ENCODE measurements at places on chromosomes 5 and 9.

GRCh38 chr5:127951791-127952190 is 131.8 kb upstream of the SLC12A2 start:
- DNase-seq = no peak

DNA sequence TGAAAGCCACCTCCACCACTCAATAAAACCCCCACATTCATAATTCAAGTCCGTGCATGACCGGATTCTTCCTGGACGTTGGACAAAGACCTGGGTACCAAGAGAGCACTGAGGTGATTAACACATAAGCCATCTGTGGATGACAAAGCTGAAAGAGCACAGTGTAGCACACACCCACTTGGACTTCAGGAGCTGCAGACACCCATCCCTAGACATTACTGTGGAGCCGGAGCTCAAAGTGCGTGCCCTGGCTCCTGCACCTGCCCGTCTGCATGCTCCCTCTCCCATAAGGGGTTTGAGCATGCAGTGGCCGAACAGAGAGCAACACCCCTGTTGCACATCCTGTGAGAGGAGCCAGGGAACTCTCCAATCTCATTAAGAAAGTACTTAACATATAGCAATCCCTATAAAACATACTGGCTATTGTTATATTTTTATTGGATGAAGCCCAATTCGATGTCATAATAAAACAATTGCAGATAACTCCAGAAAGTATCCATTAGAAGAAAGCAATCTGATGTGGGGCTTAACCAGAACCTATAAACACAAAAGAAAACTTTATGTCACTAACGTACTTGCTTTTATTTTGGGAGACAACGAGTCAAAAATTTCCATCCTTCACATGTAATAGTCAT is 1174.2 kb upstream of the C9orf72 start:
- DNase-seq = no peak

DNA sequence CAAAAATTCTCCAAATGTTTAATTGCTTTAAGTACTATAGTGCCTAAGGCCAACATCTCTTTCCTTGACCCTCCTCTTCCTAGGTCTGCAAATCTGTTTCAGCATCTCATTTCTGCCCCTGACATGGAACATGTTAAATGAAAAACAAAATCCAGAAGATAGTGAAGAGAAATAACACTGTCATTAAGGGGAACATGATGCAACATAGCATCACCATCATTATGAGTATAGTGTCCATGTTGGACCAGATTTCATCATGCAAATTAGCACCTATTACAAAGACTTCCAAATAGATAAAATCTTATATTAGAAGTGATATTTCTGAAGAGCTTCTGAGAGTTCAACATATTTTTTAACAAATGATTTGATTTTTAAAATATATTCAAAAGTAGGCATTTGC is 375.2 kb downstream of the PTPRD start:
- DNase-seq = no peak

DNA sequence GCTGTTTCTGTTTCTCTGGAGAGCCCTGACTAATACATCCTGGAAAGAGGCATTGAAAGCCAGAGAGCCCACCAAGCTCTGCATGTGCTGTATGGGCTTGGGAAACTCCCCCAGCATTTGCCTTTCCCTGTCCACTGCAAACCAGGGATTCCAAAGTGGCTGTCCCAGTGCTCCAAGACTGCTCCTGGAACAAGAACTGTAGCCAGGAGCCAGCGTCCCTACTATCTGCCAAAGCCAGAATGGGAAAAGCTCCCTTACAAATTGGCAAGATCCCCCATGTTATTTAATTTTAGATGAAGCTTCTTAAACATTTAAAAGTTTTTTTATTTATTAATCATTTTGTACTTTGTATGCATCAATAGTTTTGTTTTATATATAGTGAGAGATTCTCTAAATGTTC is 263.2 kb downstream of the GABRB2 start:
- DNase-seq = no peak

- DNase-seq = no peak
These were observed 84.4 kb downstream of the CDH18 start for GRCh38 chr5:19903611-19904010.

DNA sequence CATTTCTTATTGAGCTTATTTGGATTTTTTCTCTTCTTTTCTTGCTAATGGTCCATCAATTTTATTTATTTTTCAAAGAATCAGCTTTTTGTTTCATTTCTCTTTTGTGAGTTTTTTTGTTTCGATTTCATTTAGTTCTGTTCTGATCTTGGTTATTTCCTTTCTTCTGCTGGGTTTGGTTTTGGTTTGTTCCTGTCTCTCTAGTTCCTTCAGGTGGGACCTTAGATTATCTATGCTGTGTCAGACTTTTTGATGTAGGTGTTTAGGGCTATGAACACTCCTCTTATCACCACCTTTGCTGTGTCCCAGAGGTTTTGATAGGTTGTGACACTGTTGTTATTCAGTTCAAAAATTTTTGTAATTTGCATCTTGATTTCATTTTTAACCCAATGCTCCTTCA is 119.8 kb downstream of the GABRG2 start:
- DNase-seq = no peak

DNA sequence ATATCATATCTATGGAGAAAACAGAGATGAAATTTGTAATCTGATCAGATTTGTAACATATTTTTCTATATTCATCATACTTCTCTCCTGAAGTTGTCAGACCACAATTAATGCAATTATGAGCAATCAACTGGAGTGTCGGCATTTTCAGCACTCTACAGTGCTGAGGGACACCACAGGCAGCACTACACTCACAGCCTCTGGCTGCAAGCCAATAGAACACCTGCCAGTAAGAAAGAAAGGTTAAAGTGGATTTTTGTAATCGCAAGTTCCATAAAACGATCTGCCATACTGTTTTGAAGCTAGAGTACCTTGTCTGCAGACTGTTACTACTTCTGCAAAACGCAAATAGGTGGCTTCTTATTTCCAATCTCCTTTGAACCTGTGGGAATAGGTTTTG is 147.6 kb downstream of the ADAMTS6 start:
- DNase-seq = no peak

Data from WERI-Rb-1 (cell line).